ENCODE measurements at places on chromosomes 2 and 18.

- DNase-seq, result no peak
These were observed 88.0 kb downstream of the SMAD7 start for GRCh38 chr18:48862678-48863270.

GRCh38 chr2:112824694-112825085 lies 11.9 kb downstream of the IL1B start:
- no peak for DNase-seq

- DNase-seq, result no peak
These were observed 650 bp downstream of the LHCGR start for GRCh38 chr2:48754874-48755273.

DNA sequence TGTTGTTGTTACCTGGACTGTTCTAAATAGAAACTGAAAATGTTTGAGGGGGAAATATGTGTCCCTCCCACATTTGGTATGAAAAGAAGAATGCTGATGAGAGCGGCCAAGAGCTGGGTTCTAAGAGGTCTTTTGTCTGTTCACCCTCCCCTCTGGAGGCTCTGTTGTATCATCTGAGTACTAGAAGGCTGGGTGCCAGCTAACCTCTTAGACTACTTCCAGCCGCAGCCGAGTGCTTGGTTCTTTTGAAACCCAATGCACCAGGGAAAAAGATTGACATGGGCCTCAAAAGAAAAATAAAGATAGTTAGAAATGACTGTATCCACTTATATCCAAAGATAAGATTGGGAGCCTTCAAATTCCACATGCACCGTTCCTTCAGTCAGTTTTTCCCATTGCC lies 255.9 kb downstream of the TXNL1 start:
- no peak for DNase-seq

- no peak for DNase-seq
These were observed 236.1 kb downstream of the CDH20 start for GRCh38 chr18:61569176-61569892.

DNA sequence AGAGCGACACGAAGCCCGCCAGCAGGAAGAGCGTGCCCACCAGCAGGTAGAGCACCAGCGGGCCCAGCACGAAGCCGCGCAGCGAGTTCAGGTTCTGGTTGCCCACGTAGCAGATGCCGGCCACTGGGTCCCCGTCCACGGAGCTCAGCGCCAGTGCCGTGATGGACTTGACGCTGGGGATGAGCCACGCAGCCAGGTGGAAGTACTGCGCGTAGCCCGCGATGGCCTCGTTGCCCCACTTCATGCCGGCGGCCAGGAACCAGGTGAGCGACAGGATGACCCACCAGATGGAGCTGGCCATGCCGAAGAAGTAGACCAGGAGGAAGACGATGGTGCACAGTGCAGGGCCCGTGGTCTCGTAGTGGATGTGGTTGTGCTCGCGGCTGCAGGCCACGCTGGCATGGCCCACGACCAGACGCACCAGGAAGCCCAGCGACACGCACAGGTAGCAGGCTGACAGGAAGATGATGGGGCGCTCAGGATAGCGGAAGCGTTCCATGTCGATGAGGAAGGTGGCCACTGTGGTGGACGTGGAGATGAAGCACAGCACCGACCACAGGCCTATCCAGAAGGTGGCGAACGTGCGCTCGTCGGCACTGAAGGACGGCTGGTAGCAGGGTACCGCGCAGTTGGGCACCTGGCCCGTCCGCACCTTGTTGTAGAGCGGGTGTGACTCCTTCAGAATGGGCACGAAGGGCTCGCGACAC lies 2.1 kb downstream of the FZD5 start:
- DNase-seq, result no peak

- DNase-seq, result no peak
These were observed 577 bp upstream of the GLI2 start for GRCh38 chr2:120734930-120735651.

DNA sequence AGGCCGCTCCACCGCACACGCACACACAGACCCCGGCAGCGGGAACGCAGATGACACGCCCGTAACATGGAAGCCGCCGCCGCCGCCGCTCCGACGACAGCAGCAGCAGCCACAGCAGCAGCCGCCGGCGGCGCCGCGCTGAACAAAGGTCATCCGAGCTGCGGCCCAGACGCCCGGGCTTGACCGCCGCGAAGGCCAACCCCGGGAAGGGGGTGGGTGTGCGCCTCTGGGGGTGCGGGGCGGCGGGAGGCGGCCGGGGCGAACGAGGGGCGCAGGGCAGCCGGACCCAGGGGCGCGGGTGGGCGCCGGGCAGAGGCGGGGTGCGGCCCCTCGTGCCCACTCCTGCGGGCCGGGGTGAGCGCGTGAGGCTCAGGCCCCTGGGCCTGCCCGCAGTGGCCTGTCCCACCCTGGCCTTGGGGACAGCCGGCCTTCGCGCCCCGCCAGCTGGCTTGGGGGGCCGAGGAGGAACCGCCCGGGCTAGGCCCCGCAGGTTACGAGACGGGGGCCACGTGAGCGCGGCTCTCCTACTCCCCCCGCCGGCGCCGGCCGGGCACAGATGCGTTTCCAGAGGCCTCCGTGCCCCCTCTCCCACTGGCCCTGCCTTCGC lies 1.0 kb upstream of the ZNF532 start:
- peak; percentile 5 for DNase-seq

GRCh38 chr2:58067001-58067400 lies 20.4 kb downstream of the VRK2 start:
- no peak for DNase-seq

- no peak for DNase-seq
These were observed 119.3 kb upstream of the SIX2 start for GRCh38 chr2:45128580-45128997.

DNA sequence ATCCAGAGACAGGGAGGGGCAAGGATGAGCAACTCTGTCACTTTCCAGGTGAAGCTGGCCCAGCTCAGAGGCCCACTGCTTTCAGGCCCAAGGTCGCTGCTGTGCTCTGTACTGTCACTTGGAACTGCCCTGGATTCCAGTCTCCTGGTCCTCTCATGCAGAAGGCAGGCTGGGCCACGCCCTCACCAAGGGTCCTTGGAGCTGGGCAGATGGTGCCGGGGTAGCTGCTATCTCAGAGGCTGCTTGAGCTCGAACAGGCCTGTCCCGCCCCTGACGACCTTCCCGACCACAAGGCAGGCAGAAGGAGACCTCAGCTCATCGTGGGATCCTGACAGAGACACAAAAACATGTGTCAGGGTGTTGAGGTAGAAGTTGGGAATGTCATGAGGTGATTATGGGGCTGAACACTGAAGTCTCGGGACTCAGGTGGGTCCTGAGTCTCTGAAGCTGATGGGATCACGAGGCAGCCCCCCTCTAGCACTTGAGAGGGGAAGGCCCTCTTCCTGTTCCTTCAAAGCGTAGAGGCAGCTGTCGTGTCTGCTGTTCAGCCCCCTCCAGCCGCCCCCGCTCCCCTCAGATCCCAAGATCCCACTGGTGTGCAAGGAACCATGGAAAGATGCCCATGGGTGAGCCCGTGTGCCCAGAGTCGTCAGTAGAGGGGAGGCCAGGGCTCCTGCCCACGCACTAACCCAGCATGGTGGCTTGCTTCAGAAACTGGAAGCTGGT lies 78.3 kb downstream of the POLR1A start:
- DNase-seq, result no peak

- DNase-seq, result no peak
These were observed 32.9 kb downstream of the RTP5 start for GRCh38 chr2:241902357-241902991.

DNA sequence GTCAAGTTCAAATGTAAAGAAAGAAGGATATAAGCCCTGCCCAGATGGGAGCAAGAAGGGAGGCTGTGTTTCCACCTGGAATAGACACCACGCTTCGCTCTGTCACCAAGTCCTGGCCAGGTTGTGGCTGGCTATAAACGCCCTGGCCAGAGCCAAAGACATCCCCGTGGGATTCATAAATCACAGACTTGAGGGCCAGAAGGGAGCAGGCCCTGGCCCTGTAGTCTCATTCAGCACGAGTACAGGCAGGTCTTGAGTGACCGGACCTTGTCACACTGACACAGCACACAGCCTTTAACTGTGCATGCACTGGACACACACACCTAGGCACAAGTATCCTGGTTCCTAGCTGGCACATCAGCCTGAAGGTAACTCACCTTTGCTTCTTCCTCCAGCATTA lies 94.5 kb upstream of the MGAT4A start:
- no peak for DNase-seq

DNA sequence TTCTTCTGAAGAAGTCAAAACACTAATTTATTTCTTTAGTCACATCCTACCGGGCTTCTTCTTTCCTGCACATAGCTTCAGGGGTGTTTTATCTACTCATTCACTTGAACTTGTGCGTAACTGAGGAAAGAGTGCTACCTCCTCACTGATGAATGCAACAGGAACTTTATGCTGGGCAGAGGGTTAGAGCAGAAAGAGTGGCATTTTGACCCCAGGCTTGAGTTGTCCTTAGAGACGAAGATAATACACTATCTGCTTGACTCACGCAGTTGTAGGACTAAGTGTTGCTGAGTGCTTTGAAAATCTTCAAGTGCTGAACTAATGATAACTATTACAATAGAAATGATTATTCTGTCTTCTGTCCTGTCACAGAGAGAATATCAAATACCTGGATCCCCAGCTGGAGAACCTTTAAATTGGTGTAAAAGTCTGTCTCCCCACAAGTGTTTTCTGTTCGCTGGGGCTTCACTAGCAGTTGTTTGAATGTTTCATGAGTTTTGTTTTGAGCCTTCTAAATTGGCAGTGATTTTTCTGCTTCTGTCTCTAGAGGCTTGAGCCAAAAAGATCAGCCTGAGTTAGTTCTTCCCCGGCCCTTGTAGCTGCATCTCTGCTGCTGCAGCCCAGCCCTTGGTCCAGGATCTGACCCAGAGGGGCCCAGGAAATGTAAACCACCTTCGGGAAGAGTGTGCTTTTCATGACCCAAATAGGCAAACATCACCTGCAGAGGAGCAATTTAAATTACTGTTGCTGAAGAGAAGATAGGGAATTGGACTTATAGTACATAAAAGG lies 86.3 kb upstream of the LGALSL start:
- DNase-seq, result no peak

- DNase-seq, result no peak
These were observed 49.4 kb downstream of the SFXN5 start for GRCh38 chr2:73022024-73022568.

DNA sequence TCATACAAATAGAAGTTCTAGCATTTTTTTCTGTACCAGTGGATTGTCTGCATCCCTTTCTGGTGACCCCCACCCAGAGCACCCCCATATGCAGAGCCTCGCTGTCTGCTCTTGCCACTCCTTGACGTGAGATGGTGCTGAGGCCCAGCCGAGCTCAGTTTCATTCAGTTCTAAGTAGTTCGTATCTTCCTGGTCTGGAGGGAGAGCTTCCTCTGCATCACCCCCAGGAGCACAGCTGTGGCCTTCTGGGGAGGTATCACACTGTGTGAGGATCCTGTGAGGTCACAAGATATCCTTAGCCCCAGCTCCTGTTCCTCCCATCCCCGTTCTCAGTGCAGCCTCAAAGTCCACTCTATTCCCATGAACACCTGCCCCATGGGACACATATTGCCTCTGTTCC lies 132.7 kb downstream of the PTGR3 start:
- no peak for DNase-seq

- DNase-seq, result no peak
These were observed 11.4 kb upstream of the CNDP1 start for GRCh38 chr18:74522635-74523548.

DNA sequence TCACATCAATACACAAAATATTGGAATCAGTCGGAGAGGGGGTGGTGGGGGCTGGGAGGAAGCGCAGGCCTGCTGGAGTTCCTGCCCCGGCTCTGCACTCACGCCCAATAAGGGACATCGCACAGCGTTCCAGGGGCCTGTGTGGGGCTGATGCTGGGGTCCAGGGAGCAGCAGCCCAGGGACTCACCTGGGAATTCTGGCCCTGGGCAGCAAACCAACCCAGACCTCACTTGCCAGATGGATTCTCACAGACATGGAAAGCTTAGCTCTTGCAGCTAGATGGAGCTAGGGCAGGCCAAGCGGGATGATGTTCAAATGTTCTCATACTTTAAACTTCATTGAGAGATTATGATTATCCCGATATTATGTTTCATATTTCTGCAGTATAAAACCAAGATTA lies 266.6 kb upstream of the TANK start:
- DNase-seq, result no peak

DNA sequence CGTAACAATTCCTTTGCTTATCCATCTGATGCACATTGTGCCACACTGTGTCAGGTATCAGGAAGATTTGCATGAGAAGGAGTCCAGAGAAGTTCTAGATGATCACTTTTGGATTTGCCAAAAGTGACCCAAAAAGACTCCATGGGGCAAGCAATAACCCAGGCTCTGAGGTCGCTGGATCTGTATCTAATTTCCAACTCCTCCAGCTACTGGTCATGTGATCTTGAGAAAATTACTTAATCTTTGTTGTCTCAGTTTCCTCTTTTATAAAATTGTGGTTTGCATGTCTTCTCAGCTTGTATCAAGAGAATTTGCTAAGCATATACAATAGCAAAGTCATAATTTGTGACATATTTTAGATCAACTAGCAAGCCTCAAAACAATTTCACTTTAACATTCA lies 61.3 kb upstream of the ITGA4 start:
- no peak for DNase-seq

GRCh38 chr2:29222381-29223179 lies 107.4 kb downstream of the CLIP4 start:
- DNase-seq, result no peak

DNA sequence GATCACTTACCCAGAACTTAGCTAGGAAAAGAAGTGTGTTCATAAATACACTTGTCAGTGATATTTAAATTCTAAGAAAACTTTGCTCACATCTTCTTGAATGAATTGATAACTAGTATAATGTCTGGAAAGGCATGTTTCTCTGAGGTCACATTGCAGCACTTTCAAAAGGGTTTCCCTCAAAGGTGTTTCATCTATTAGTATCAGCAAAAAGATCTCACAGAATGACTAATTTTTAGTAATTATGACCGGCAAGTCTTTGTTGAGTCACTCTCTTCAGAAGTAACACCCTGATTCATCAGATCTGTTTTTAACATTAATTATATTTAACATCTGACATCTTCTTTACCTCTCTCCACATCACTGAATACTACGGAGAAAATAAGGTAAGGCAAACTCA lies 222.3 kb downstream of the IKZF2 start:
- DNase-seq, result no peak

GRCh38 chr2:16726147-16726546 lies 60.5 kb upstream of the CYRIA start:
- no peak for DNase-seq

- DNase-seq, result no peak
These were observed 20.3 kb upstream of the GLI2 start for GRCh38 chr2:120715353-120715752.

DNA sequence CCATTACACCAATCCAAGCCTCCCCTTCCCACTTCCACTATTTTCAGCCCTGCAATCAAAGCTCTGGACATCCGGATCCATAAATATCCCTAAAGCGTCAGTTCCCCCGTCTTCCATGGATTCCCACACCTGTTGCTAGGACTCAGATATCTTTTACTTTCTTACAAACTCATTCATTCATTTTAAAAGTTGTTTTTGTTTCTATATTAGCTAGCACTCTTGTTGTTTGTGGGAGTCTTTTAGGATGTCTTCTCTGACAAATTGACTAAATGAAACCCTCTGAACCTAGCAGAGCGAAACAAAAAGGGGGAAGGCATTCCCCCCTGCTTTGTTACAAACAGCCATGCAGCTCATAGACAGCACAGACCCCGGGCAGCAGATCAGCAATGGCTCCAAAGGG lies 9.0 kb upstream of the NBAS start:
- DNase-seq, result no peak
